ENCODE measurements at places on chromosomes 16 and 17.

DNA sequence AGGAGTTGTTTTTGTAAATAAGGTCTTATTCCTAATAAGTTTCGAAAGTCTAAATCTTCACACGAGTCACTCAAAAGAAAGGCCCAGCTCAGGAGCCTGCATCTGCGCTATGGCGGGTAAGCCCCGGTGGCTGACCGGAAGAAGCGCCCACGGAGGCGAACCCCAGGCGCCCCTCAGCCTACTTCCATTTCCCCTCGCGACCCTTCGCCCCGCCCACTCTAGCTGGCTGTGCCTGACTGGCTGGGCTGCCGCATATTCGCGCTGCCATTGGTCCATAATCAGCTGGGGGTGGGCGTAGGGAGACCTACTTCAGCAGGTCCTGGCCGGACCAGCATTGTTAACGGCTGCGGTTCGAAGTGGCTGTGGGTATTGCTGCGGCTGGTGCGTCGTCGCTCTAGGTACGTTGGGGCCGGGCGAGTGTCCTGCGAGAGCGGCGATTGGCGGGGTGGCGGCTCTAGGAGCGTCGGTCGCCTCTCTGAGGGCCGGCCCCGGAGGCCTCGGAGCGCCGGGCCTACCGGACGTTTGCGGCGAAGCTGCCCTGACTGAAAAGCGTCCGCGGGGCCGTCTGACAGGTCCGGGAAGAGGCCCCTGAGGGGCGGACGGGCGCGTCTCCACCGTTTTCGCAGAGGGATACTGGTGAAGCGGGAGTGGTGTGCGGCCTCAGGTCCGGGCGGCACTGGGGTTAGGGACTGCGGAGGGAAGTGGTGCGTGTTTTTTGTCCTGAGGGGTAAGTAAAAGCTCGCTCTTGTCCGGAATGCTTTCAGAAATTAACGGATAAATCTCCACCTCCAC, at the start of gene ATF7IP2:
TSS of gene ATF7IP2 (plus strand) at position 337 of the 792 bp plus-strand sequence. CDS start 44,560 bp downstream, outside the sequence.
- peak; percentile 89 for DNase-seq

GRCh38 chr16:78212674-78213073, 113.2 kb downstream of the WWOX start:
- no peak for DNase-seq

DNA sequence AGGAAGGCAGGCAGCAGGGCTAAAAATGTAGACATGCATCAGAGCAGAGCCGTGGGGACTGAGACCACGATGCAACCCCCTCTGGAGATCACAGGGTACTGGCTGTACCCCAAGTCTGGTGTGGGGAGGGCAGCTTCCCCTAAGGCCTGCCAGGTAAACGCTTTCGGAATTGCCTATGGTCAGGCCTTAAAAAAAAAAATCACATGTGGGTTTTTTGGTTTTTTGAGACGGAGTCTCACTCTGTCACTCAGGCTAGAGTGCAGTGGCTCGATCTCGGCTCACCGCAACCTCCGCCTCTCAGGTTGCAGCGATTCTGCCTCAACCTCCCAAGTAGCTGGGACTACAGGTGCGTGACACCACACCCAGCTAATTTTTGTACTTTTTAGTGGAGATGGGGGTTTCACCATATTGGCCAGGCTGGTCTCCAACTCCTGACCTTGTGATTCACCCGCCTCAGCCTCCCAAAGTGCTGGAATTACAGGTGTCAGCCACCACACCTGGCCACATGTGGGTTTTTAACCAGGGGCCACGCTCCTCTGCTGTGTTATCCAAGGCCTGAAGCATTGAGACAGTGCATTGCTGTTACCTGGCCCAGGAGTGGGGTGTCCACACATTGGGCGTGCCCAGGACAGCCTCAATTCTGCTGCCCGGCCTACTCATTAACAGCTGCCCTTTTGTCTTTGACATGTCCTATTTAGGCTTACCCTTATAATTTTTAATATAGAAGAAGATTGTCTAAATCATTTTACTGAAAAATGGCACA, 50.4 kb downstream of the LITAF start:
- DNase-seq, result no peak

DNA sequence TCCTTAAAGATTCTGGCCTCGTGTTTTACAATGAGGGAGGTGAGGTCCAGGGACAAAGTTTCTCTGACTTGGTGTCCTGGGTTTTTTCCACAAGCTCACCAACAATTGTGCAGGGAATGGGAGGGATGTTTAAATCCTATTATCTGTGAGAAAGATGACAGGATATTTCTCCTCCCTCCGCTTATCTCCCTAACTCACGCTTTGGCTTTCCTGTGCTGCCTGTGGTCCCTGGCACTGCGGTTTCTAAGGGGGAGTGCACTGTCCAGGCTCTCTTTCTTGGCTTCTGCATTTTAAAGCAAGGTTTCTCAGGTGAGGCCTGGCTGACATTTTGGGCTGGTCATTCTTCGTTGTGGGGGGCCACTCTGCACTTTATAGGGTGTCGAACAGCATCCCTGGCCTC, 16.4 kb downstream of the GGA3 start:
- no peak for DNase-seq

- DNase-seq, result no peak
Observed at GRCh38 chr17:46042246-46042645, 43.2 kb downstream of the STH start.

DNA sequence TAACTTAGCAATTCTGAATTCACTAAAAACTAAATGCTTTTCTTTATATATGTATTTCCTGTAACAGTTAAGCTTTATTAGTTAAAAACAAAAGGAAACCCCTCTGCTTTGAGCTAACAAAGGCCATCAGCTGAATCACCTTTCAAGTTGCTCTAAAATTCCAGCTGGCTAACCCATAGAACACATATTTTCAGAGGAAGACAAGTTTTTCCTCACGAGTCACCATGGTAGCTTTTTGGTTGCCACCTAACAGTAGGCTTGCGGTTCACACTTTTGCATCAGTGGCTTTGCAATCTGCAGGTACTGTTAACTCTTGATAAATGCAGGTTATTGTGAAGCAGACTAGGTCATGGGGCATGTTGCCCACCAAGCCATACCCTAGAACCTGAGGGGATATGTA, 57.6 kb upstream of the IRX5 start:
- DNase-seq, result no peak

- no peak for DNase-seq
Observed at GRCh38 chr16:50229149-50229726, 37.1 kb upstream of the ADCY7 start.

DNA sequence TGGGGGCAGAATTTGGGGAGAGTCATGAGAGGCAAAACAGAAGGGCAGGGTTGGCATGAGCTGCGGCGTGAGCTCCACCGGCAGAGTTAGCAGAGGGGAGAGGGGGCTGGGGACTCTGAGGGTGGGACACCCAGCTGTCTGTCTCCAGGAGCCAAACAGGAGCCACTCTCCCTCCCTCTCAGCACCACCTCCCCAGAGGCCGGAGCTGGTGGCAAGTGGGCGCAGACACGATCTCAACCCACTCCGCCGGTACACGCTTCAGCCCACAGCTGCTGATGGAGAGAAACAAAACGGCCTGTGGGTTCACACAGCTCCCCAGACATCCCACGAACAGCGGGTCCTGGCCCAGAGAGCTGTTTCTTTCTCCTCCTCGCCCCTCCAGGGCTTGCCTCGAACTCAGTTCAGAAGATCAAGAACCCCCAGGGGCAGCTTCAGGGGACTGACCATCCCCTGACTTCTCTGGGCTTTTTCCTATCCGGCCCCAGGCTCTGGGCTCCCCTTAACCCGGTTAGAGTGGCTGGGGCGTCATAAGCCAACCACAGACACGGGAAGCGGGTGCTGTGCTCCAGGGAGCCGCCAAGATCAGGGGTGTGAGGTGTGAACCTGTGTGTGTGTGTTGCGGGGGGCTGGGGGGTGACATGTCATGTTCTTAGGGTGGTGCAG, 7.6 kb downstream of the RHBDF2 start:
- no peak for DNase-seq

DNA sequence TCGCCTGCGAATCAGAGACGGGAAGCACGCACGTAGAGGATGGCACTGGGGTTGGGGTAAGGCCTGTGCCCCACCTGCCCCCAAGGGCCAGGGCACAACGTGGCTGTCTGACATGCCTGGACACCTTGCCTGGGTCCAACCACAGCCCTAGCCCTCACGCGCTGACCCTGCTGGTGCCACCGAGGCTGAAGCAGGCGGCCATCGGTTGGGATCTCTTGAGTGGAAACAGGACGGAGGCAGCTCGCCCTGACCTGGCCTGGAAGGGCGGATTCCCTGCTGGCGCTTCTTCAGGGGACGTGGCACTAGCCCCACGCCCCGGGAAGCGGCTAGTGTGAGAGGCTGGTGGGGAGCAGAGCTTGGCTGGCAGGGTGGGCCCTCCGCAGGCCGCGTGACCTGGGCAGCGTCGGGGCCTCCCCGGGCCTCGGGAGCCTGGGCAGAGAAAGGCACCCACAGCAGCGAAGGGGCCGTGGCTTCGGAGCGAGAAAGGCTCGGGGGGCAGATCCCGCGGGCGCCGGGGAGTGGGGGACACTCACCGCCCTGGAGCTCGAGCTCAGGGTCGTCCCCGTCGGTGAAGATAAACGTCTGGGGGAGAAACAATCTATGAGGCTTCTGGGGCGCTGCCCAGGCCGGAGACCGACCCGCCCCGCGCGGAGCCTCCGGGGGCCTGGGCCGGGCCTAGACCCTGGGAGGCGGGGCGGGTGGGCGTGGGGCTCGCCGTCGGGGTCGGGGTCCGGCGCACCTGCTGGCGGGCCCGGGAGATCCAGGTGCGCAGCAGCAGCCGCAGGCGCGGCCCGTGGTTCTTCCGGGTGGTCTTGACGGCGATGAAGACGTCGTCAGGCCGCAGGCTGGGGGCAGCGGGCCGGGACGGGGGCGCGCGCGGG, 610 bp downstream of the RFNG start:
- no peak for DNase-seq

DNA sequence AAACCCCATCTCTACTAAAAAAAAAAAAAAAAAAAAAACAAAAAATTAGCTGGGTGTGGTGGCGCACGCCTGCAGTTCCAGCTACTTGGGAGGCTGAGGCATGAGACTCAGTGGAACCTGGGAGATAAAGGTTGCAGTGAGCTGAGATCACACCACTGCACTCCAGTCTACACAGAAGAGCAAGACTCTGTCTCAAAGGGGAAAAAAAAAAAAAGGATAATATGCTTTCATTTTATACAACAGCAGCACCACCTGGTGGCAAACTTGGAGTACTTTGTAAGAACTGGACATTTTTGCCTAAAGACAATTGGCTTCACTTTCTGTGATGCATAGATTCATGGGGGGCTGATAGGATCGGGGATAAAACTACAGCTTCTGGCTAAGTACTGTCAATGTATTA, 8.5 kb downstream of the CHTF8 start:
- DNase-seq, result no peak

- no peak for DNase-seq
Observed at GRCh38 chr17:37737081-37737480, 7.8 kb downstream of the HNF1B start.

DNA sequence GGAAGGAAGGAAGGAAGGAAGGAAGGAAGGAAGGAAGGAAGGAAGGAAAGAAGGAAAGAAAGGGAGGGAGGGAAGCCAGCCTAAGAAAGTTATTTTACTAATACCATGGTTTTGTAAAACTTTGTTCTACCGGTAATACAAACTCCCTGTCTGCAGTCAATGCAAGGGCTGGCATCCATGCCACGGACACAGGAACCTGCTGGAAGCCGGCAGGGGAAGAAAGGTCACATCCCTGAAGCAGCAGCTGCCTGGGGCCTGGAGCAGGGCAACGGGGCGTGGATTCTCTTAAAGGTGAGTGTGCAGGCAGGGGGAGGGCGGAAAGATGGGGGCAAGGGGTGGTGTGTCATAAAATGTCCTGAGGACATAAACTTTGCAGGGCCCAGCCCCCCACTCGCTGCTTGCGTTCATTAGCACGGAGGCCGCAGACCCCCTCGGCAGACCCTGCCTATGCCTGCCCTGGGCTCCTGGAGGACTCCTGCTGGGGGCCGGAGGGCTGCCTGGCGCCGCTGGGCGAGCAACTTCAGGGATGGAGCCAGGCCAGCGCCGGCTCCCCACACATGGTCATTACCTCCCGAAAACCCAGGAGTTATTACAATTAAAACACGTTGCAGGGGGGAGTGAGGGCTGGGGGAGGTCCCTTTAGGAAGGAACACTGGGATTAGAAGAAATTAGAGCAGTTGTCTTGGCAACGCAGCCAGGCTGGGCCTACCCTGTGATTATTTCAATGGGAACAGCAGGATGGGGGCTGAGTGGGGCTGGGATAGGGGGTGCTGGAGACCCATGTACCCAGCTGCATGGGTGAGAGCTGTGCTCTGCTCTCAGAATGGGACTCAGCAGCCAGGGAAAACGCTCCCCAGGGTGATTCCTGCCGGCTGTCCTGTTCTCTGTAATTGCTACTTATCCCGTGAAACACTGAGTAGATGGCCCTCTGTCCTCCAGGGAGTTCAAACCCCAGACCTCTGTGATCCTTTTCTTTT, 257.9 kb downstream of the SOX9 start:
- DNase-seq, result no peak

GRCh38 chr17:52837492-52837891, 679.0 kb upstream of the CA10 start:
- no peak for DNase-seq

DNA sequence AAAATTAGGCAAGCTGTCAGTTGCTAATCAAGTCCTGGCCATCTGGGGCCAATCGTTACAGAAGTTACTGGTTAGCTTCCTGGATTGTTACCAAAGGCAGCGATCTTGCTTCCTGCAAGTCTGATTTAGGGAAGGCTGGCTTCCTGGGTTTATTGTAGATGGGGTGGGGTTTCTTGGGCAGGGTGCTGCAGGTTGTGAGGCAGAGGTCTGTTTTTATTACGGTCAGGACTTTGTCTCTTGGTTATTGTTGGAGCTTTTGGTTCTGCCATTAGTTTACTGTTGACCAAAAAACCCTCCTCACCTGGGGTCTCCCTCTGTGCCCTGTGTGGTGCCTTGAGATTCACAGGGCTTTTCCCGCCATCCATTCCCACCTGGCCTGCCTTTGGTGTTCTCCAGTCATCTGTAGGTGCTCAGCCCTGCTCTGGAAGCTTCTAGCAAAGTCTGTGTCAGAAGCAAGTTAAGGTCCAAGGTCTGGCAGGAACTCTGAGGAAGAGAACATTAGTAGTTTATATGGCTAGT, 36.9 kb downstream of the SLC47A1 start:
- DNase-seq, result no peak

- no peak for DNase-seq
Observed at GRCh38 chr17:13419676-13420075, 182.1 kb downstream of the HS3ST3A1 start.

GRCh38 chr17:74646231-74646630, 22.7 kb upstream of the CD300E start:
- no peak for DNase-seq

- no peak for DNase-seq
Observed at GRCh38 chr16:74738816-74739215, 35.8 kb downstream of the FA2H start.

GRCh38 chr17:32536736-32537643, 50.2 kb downstream of the CDK5R1 start:
- no peak for DNase-seq

DNA sequence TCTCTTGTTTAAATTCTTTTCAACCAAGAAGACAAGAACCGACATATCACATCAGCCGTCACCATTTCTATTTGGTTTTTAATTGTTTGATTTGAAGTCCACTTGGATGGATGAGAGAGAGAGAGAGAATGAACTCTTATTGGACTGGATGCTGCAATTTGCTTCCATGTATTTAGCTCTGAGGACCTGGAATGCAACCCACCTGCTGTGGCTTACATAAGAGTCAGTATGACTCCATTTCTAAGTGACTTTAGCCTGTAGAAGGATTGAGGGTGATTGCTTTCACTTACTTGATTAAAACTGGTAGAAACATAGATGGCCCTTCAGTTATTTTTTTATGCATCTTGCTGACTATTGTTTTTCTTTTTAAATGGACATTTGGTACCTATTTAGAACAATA, 296.1 kb downstream of the CNTNAP4 start:
- no peak for DNase-seq

Data from liver (tissue), 10 donors.